ENCODE measurements at places on chromosomes 12 and 14. TPM values are rescaled to one million over a fixed set of nuclear protein-coding genes. Genes with fewer than 3 reads are reported as not detected.
A peak's percentile ranks its signal among the peaks of the same experiment; 100 is the strongest.

DNA sequence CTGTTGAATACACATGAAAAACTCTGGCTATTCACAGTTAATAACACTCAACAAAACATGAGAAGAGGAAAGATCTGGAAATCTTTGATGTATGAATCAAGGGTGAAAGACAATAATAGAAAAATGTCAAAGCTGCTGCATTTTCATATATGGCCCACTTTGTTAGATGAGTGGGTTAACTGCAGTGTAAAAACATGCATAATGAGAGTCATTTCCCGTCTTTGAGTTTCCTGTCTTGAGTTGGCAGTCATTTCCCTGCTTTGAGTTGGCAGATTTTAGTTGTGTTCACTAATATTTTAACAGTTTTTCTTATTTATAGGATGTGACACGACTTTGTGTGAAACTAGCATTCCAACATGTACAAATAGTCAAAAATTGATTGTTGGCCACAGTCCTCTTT is 87.9 kb upstream of the PTPRQ start:
- DNase-seq, result no peak

KRT71 gene
- not detected for total RNA-seq

PLCZ1 gene
- total RNA-seq, result not detected

R3HDM2 gene
- 14.0 TPM for total RNA-seq

- no peak for DNase-seq
These were observed 31.1 kb downstream of the INTS13 start for GRCh38 chr12:26906704-26907103.

GRCh38 chr14:95237121-95237957 is 80.0 kb upstream of the DICER1 start:
- DNase-seq, result no peak

DNA sequence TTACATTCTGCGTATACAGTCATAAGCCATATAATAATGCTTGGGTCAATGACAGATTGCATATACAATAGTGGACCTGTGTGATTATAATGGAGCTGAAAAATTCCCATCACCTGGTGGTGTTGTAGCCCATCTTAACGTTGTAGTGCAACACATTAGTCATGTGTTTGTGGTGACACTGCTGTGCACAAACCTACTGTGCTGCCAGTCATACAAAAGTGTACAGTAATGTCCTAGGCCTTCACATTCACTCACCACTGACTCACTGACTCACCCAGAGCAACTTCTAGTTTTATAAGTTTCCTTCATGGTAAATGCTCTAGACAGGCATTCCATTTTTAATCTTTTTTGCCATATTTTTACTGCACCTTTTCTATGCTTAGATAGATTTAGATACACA is 194.8 kb upstream of the SEL1L start:
- peak; percentile 14 for DNase-seq

DNA sequence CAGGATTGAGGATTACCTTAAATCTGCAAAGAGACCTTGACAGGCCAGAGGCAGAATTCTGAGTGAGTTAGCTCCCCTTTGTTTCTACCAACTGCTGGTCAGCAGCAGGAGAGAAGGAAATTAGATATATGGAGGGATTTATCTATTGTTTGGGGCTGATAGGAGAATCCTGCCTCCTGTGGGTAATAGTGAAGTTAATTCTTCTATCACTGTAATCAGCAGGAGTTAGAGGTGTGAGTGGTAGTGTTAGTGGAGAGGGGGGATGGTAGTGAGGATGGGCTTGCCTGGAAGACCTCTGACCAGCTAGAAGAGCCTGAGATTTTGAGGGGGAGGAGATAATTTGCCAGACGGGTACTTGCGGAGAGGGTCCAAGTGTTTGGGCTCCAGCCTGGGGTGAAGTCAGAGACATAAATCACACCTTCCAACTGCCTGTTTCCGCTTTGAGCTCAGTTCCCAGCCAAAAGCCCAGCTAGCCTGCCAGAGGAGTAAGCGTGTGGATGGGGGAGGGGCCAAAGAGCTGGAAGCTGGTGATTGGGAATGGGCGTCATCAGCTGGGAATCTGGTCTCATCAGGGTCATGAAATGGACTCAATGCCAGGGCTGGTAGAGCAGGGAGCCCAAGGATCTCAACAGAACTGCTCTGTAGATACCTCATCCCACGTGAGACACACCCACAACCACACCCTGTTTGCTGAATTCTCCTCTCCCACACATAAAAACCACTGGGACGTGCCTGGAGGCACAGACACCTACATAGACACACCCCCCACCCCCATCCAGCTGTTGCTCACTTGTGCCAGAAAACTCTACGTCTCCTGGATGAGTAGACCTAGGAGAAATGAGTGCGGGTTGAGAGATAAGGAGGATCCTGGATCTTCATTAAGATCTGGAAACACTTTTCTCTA is 13.1 kb upstream of the ITGA5 start:
- DNase-seq, result peak; percentile 92

EXOC3L4 gene
- total RNA-seq, result 2.0 TPM

DNA sequence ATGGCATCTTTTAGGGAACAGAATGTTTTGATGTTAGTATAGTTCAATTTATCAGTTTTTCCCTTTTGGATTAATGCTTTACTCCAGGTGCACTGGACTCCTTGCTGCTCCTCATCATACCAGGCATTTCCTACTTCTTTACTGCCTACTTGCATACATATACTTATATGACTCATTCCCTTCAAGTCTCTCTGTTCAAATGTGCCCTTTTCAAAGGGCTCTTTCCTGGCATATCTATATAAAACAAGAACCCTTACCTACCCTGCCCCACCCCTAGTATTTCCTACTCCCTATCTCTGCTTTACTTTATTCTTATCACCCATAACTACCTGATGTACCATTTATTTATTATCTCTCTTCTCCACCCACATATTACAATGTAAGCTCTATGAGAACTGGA is 90.6 kb downstream of the CAPZA3 start:
- no peak for DNase-seq

- DNase-seq, result no peak
These were observed 39.1 kb downstream of the CORO1C start for GRCh38 chr12:108691998-108692808.

DNA sequence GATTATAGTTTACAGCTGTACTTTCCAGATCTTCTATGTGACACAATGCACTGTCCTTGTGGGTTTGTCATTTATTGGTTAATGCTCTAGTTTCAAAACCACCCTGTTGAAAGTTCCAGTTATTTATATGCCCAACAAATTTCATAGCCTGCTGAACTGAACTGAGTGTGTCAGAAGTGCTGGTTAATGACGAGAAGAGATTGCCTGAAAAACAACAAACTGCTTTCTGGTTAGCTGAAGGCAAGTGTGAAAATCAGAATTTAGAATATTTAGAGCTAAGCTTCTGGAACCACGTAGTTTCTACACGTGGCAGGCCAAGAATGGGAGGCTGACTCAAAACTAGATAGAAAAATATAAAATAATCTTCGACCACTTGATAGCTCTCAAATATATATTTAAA is 19.1 kb upstream of the RIN3 start:
- no peak for DNase-seq

KRT78 gene
- 0.15 TPM for total RNA-seq

CFAP54 gene
- 0.77 TPM for total RNA-seq

DNA sequence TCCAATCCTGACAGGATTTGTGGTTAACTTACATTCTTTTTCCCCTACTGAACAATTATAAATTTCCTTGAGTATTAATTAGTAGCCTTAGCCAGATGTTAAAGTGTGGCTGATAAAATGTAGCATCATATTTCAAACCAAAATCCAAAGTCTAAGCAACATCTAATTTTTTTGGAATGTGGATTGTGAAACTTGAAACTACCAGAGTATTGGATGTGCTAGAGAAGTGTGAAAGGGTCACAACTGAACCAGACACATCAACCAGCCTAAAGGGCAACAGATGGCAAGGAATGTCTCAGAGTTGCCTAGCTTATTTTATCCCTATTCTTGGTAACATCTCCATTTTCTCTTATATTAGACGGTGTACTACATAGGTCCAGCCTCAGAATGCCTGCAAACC is 153.1 kb upstream of the DCN start:
- DNase-seq, result no peak

- no peak for DNase-seq
These were observed 34.0 kb downstream of the JDP2 start for GRCh38 chr14:75461755-75462349.

- no peak for DNase-seq
These were observed 300.1 kb downstream of the VRK1 start for GRCh38 chr14:97097296-97097695.

PZP gene
- total RNA-seq, result not detected

SMCO3 gene
- total RNA-seq, result not detected

PMCH gene
- not detected for total RNA-seq

- no peak for DNase-seq
These were observed 23.3 kb downstream of the RTRAF start for GRCh38 chr14:52012635-52013034.

PEBP1 gene
- 313 TPM for total RNA-seq

DNA sequence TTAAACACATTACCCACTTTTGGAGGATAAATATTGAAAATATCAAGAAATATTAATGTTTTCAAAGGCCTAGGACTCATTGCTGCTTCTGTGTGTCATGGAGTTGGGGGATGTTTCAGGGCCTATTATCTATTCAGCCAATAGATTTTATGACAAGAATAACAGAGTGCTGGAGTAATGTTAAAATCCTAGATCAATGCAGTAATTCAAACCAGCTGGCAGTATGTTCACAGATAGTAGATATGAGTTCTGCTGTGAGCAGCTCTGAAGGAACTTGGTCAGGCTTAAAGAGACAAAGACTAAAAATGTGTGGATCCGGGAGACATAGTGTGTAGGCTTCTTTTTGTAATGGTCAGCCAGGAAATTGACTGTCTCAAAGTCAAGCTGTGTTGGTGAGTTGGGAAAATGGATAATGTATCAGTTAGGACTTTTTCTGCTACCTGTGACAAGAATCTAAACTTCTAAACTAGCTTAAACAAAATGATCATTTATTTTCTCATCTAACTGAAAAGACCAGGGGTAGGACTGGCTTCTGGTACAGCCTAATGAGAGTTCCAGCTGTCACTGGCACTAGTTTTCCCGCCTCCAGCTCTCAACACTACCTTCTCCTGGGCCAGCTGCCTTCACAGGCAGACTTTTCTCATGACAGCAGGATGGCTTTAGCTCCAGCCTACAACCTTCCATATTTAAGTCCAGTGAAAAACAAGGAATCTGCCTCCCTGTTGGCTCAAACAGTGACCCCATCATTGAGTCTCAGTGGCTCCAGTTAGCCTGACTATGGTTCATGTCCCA is 16.3 kb upstream of the POLR3B start:
- DNase-seq, result no peak

DNA sequence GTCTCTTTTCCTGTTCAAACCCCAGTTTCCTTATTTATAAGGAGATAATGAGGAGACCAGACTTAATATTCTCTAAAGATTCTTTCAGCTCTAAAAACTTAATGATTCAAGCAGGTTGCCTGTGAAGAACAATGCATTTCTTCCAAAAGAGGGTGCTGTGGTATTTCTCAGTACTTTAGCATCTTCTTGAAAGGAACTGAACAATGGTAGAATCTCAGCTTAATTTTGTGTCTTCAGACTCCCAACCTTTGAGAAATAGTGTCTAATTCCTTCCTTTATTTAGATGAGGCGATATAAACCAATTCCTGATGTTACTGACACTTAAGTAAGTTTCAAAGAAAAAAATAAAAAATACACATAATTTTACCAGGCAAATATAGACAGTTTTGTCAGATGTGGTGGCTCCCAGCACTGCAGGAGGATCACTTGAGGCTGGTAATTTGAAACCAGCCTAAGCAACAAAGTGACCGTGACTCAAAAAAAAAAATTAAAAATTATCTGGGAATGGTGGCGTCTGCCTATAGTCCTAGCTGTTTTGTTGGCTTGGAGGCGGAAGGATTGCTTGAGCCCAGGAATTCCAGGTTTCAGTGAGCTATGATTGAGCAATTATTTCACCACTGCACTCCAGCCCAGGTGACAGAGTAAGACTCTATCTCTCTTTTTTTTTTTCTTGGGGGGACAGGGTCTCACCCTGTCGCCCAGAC is 76.9 kb upstream of the PSMA6 start:
- DNase-seq, result peak; percentile 63

GRCh38 chr14:76985540-76986230 is 42.8 kb downstream of the IRF2BPL start:
- DNase-seq, result no peak

GRCh38 chr14:101451166-101451565 is 110.1 kb upstream of the DIO3 start:
- no peak for DNase-seq

DNA sequence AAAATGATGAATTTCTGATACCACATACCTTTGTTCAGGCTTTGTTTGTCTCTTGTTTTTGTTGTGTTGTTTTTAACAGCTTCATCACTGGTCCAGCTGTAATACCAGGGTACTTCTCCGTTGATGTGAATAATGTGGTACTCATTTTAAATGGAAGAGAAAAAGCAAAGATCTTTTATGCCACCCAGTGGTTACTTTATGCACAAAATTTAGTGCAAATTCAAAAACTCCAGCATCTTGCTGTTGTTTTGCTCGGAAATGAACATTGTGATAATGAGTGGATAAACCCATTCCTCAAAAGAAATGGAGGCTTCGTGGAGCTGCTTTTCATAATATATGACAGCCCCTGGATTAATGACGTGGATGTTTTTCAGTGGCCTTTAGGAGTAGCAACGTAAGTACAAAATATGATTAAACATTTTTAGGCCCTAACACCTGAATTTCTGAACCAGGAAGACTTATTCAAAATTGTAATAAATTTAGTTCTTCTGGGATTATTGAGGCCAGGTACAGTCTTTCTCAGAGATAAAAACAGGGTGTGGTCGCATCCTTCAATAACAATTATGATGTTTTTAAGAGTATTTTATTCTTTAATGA is 22.4 kb downstream of the RXYLT1 start:
- peak; percentile 62 for DNase-seq

GRCh38 chr14:58650857-58651256 is 13.1 kb downstream of the DACT1 start:
- DNase-seq, result no peak

DNA sequence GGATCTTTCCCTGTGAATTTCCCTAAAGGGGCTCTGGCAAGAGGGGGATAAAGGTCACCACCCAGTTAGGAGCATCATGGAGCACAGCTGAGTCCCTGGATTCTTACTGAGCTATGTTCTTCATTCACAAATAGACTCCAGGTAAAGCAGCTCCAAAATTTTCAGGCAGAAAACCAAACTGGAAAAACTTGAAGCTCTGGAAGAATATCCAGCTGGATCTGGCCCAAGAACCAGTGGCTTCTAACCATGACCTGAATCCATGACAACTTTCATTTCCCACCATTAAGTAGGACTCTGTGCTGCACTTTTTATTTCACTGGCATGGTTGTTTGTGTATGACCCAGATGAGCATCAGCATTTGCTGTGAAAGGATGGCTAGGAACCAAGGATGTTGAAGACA is 180.4 kb upstream of the FKBP4 start:
- peak; percentile 2 for DNase-seq

ACACB gene
- 21.7 TPM for total RNA-seq
